ENCODE measurements at places on chromosomes 6 and 20.

DNA sequence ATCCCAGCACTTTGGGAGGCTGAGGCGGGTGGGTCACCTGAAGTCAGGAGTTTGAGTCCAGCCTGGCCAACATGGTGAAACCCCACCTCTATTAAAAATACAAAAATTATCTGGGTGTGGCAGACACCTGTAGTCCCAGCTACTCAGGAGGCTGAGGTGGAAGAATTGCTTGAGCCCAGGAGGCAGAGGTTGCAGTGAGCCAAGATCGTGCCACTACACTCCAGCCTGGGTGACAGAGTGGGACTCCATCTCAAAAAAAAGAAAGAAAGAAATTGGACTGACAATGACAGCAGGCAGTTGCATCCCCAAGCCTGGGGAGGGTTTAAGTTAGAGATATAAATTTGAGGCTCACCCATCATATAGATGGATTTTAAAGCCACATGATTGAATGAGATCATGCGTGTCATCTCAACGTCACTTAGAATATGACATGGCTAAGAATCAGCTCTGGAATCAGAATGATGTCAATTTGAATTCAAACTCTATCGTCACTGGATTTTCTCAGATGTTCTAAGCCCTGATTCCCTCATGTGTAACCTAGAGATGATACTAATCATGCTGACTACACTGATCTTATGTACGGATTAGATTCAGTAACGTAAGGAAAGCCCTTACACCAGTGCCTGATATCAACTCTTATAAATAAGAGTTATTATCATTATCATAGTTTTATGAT, 534.0 kb upstream of the JARID2 start:
- DNase-seq, result no peak

DNA sequence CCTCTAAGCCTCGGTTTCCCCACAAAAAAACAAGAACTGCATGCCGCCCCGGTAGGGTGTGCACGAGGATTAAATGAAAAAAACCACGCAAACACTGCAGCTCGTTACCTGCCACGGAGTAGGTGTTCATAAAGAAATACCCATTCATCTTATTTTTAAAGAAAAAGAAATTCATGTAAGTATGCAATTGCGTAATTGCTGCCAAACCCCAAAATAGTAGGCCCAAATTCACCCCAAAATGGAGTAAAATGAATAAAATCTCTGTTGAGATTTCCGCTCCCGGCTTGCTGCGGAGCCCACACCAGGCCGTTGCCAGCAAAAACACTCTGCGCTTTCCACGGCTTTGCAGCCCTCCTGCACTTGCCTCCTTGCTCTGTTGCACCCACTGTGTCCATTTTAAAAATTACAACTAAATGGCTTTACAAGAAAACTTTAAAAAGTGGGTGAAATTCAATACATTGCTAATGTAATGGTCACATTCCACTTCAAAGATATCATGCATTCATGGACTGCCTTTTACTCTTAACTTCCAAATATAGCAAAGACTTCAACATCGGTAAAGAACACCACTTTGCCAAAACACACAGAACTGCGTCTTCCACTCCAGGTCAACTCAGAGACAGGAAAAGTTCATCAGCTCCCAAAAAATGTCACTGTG, 125.0 kb downstream of the ZMYND8 start:
- DNase-seq, result no peak

DNA sequence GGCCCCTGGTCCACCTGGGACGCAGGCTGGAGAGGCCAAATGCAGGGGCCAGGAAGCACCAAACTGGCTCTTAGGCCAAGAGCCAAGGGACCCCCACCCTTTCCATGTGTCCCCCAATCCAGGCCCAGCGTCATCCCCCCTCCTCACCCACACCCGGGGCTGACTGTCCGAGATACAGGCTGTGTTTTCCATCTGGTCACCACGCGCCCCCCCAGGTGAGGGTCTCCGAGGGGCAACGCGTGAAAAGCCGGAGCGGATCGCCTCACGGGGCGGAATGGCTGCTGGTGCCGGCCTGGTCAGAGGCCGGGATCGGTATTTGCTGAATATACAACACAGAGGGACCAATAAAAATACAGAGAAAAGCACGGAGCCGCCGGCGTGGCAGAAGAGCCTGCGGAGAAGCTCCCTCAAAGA, 5.2 kb upstream of the ABHD16B start:
- DNase-seq, result no peak

GRCh38 chr6:115514656-115515055, 546.0 kb downstream of the FRK start:
- DNase-seq, result no peak
